ENCODE measurements at places on chromosomes 12 and 14. TPM values are rescaled to one million over a fixed set of nuclear protein-coding genes. Genes with fewer than 3 reads are reported as not detected.

Gene OTOGL
- total RNA-seq, result 9.2 TPM

DNA sequence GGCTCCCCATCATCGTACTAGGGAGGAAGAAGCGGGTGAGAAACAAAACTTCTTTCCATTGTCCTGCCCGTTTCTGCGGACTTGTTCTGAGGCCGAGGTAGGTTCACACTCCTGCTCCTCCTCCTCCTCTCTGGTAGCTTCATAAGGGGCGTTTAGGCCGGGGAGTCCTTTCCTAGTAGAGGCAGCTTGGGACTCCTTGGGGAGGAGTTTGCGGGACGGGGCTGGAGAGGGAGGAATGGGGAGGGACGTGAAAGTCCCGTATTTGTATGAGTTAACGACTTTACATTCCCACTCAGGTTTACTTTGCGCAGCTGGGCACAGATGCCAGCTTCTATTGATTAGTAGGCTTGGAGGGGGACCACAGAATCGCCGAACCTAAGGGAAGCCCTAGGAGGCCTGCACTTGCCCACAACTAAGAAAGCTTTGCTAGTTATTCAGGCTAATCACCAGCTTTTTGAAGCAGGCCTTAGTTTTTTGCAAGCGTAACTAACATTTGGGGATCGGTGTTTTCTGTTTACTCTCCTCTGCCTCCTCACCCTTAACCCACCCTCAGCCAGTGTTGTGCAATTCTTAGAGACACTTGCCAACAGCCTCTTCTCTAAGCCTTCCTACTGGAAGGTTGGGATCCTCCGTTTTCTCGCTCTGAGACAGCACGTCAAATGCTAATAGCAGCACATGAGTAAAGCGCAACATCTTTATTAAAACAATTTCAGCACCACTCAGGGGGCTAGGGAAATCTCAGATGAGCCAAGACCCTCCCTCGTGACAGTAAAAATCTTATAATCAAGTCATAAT lies 499 bp downstream of the RNASE4 start:
- DNase-seq, result peak; percentile 30

- DNase-seq, result no peak
These were observed 607.2 kb upstream of the NOVA1 start for GRCh38 chr14:27205036-27205435.

DNA sequence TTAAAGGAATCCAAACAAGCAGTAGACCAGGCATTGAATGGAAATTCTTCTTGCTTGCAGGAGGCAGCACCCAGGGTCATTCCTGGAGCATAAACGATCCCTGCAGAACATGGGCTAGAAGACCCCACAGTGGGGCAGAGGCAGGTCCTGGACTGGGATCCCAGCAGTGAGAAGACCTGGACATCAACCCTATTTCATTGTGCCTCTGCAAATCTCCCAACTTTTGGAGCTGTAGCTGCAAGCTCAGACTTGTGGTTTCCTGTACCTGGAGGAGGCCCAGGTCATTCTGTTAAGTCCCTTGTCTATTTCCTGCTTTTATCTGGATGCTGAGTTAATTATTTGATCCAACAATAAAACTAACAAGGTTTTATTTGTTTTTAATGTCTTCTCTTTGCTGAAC lies 61.7 kb downstream of the CALM1 start:
- DNase-seq, result no peak

- no peak for DNase-seq
These were observed 216.8 kb downstream of the ANO6 start for GRCh38 chr12:45432710-45433109.

Measured in left cardiac atrium (tissue), 4 donors.